ENCODE measurements at places on chromosomes 1 and 21.

DNA sequence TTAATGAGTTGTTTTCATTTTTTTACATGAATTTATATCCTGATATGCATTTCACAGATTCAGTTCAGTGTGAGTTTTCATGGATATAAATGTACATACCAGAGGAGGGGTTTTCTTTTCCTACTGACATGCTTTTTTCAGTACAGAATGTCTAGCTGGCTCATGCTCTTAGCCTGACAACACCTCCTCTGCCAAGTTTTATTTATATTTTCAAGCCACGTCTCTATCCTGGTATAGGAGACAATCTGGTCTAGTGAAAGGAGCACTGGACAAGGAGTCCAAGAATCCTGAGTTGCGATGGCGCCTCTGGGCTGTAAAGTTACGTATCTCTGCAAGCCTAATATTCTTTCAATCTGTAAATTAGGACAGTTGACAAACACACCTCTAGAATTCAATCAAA is 4.9 kb downstream of the DAB1 start:
- DNase-seq, result no peak

- DNase-seq, result no peak
These were observed 45.3 kb upstream of the COL18A1 start for GRCh38 chr21:45359451-45360217.

- DNase-seq, result no peak
These were observed 20.6 kb downstream of the QSOX1 start for GRCh38 chr1:180175291-180175690.

- DNase-seq, result no peak
These were observed 10.4 kb upstream of the NPPB start for GRCh38 chr1:11869104-11869503.

DNA sequence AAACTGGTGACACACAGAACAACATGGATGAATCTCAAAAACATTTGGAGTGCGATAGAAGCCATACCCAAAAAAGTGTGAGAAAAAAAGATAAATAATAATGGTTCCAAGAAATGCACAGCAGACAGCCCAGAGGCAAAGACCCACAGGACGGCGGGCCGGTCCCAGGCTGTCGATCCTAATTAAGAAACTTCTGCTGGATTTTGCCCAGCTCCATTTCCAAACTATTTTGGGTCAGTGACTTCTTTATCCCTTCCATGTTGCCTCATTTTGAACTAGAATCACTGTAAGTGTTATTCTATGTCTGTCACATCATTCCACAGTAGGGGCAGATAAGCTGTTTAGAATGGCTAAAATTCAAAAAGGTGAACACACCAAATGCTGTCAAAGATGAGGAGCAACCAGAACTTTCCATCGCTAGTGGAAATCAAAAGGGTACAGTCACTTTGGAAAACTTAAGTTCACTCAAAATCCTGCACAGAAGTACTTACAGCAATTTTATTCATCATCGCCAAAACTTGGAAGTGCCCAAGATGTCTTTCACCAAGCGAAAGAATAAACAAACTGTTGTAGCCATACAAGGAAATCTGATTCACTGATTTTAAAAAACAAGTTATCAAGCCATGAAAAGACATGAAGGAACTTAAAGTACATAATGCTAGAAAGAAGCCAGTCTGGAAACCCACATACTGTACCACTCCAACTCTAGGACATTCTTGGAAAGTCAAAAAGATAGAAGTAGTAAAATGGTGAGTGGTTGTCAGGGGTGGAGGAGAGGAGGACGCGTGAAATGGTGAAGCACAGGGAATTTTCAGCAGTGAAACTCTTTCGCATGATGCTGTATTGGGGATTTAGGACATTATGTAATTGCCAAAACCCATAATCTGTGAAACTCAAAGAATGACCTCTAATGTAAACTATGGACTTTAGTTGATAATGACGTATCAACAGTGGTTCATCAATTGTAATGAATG is 7.5 kb downstream of the NBPF1 start:
- no peak for DNase-seq

GRCh38 chr21:31604591-31605190 is 54.8 kb upstream of the SOD1 start:
- DNase-seq, result peak; percentile 71

- peak; percentile 23 for DNase-seq
These were observed 1.5 kb upstream of the FCRLA start for GRCh38 chr1:161705537-161705936.

GRCh38 chr21:27110956-27111355 is 144.1 kb upstream of the ADAMTS5 start:
- no peak for DNase-seq

DNA sequence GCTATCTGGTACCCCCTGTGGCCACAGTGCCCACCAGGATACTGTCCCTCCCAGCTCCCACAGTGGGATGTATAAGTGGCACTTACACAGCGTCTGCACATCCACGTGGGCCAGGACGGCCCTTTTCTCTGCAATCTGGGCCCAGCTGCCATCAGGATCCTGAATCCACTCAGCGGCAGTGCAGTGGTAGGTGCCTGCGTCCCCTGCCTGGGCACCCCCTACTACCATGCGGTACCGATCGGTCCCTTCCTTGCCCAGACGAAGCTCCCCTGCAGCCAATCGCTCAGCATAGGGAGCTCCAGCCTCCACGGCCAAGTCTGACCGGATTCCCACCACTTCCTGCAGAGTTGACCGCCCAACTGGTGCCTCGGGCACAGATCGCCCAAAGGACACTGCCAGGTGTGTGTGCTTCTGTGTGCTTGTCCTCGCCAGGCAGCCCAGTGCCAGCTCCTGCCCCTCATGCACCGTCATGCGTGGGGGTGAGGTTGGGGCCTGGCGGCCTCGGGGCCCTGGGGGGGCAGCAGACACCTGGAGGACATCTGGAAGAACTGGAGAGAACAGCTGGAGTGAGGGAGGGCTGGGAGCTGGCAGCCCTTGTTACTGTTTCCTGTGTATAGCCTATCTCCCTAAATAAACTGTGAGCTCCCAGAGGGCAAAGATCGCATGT is 4.7 kb downstream of the IGSF8 start:
- DNase-seq, result no peak

DNA sequence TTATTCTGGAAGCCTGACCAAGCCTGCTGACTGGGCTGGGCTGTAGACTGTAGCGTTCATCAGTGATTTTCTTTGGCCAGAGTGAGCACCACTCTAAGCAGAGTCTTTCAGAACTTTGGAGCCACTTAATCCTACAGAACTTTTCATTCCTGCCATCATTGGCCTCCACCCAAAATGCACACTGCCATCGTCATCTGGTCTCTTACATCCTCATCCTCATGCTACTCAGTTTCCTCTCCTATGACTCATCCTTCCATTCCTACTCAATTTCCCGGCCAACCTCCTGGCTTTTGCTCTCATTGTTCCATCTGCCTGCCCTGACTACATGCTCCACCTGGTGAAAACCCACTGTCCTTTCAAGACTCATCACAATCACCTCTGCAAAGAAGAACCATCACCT is 233.8 kb upstream of the USP25 start:
- DNase-seq, result no peak

DNA sequence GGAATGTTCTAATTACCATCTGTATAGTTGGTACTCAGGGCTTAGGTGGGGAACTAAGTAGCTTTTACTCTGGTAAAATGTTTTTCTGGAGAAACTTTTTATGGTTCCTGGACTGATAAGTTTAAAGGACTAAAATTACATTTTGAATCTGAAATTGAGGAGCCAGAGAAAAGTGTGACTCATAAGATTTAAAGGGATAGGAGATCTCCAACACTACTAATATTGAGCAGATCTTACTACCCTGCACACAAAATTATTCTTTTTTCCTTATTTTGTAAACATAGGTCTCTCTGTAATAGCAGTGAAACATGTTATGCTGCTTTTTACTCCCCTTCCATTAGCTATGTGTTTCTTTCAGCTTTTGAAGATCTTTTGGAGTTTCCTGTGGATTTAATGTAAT is 32.5 kb downstream of the MTF2 start:
- DNase-seq, result no peak

DNA sequence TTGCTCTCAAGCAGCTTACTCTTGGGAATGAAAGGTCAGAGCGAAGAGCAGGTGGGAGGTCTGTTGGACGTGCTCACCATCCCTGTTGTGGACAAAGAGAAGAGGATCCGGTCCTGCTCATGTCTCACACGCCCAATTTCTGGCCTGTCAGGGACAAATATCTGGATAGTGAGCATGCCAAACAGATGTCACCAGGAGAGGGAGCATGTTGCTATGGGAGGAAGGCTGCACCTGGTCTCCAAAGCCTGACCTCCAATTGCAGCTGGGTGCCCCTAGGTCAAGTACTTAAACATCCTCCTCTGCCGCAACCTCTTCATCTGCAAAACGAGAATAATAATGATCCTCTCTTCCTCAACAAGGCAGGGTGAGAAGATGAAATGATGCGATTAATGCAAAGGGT is 53.4 kb downstream of the DMRTA2 start:
- DNase-seq, result no peak

DNA sequence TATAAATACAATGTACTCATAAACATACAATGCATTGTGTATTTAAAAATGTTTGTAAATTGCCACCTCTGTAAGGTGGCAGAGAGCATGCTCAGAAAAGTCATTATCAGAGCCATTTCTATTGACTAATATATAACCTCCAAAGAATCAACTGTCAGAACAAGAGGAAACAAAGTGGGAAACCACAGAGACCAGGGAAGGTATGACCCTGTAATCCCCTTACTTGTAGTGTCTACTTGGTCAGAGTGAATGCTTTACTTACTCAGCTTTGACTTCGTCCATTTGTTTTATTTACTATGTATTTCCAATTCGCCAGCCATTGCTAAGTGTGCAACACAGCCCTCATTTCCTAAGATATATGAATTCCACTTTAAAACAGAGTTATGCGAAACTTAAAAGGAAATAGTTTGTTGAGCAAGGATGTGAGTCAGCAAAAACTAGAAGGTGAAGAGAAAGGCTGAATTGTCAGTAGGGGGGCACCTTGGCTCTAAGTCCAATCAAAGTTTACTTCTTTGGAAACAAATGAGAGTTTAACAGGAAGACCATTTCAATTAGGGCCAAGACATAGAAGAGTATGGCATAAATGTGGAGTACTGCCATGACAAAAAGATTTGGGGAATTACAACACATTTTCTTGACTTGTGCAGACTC is 671.7 kb upstream of the PTBP2 start:
- DNase-seq, result no peak

DNA sequence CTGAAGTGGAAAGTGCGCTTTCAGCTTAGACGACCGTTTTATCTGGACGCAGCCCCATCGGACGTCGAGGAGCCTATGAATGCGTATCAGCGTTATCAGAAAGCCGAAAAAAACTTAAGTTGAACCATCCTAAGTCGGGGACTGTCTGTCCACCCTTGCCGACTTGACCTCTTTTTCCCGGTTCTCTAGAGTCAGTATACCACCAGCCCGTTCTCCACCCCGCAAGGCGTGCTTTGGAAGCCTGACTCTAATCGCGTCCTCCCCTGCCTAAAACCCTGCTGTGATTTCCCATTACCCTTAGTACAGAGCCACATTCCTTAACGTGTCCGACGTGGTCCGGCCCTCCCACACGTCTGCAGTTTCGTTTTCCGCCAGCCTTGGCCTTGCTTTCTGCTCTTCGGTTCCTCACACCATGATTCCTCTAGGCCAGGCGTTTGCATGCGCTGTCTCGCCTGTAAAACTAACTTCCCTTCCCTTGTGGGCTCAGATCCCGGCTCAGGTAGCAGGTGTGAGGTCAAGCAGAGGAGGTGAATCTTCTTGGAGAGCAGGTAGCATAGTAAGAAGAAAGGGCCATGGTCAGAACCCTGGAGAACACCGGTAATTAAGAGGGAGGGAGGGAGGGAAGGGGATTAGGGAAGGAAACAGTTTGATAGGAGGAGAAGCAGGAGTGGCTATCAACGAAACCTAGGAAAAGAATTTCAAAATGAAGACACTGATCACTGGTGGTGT is 865 bp downstream of the ADPRS start:
- DNase-seq, result peak; percentile 46

DNA sequence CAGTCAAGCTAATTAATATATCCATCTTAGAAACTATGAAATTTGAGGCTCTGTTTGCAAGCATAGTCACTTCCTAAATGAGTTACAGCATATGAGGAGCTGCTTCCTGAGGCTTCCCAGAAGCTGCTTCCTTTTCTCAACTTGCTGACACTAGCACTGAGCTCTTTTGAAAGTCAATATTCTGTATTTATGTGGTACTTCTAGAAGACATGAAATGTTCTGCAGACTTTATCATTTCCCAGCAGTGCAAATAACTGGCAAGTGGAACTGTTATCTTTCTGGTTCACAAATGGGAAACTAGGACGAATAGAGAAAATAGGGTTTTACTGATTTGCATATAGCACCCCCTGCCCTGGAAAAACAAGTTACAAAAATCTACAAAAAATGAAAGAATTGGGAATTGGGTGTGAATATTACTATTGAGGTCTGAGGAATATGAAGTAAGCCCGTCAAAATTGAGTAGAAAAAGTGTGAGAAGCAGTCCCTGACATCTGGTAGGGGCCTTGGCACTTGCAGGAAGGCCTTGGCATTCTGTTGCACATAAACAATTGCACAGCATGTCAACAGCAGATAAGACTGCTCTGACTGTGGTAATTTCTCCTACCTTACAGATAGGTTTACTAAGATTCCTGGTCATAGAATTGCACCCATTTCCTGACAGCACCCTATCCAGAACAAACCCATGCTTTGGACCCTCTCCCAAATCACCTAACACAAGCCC is 7.1 kb downstream of the GIPC2 start:
- no peak for DNase-seq

DNA sequence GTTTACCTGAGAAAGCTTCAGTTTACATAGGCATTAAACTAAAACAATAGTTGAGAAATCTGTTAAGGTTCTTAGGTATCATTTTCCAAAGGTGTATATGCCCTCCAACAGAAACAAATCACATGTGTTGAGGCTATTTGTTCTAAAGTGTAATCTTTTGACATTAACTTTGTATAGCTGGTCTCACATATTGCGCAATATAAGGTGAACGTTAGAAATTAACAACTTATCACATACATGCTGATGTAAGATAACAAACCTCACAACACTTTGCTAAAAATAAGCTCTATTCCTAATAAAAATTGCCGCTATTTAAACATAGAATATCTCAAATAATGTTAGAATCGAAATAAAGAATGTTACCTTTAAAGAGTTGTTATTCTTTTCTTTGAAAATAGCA is 340.6 kb downstream of the SRGAP2C start:
- no peak for DNase-seq

- DNase-seq, result peak; percentile 49
These were observed 78.7 kb upstream of the ZNF281 start for GRCh38 chr1:200488375-200489165.

DNA sequence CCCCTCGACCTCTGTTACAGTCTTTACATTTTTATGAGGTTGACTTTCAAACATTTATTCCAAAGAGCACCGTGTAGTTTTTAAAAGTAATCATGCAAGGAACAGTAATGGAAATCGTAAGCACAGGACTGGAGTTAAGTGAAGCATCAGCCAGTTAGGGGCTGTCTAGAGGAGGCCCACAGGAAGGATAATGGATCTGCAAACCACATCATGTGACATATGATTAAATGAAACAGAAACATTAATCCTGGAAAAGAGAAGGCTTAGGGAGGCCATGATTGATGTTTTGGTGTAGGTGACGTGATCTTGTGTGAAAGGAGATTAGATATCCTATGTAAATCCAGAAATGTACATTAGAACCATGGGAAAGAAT is 25.0 kb downstream of the RGS7 start:
- DNase-seq, result no peak
